HAP-1 (cell line): ENCODE measurements at places on chromosomes 16 and 17.

- no peak for DNase-seq
Observed at GRCh38 chr16:56848029-56848936, 16.7 kb upstream of the SLC12A3 start.

DNA sequence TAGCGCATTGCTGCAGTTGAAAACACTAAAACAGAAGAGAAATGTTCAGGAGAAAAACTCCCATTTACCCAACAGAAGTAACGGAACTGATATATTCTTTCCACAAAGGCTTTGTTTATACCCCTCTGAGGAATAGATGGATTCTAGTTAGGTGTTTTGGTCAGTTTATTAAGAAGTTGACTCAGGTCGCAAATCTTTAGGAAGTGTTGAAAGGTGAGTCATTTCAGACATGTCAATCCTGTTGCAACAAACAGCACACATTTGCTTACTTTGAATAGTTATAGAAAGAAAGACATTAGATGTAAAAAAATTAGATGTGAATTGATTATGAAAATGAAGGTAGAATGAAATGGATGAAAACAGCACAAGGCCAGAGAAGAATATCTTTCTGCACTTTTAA, 941.0 kb downstream of the KCNJ2 start:
- no peak for DNase-seq

DNA sequence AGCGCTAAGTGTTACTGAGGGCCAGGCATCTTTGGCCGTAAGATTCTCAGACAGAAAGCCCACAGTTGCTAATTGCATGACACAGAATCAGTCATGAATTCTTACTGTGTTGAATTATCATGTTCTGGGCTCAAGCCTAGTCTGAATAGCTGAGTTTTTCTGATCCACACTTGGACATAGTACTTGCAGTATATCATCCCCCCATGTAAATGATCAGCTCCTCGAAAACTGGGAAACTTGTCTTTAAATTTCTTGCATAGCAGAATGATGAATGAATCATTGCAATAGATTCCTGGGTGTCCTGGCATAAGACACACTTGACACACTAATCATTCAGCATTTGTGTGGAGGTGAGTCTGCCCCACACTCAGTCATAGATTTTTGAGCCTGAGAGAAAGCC, 2.2 kb downstream of the MLYCD start:
- no peak for DNase-seq

DNA sequence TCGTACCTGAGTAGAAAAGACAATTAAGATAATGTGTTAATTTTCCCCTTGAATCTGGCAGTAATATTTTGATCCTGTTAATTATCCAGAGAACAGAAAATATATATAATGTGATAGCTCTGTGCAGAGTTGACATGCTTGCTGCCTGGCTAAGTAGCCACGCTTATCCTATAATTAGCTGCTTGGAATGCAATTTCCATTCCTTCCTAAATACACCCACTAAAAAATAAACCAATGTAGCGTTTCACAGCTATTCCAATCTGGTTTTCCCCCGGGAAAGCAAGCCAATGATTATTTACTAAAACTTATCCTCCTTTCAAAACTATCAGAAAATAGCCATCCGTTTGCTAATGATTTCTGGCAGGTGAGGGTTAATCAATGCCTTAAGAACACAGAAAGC, 134.5 kb upstream of the IRX5 start:
- no peak for DNase-seq

DNA sequence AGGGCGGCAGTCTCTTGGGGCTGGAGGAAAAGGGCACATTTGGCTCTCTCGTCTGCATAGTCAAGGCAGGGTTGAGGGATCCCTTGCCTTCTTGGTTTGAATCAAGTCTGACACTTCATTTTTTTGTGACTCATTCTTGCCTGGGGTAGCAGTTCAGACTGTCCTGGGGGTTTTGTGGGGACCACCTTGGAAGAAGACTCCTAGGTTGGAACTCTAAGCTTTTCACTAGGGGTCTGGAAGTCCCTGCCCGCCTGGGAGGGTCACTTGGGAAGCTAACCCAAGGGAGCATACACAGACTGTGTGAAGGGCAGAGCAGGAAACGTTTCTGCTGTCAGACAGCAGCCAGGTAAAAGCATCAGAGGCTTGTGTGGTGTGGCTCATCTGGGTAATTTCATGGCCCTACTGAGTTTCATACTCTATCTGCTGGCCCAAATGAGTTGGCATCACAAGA, 11.3 kb downstream of the YPEL2 start:
- DNase-seq: no peak

- DNase-seq: peak; percentile 17
Observed at GRCh38 chr17:42221886-42222745, 27.8 kb upstream of the GHDC start.

DNA sequence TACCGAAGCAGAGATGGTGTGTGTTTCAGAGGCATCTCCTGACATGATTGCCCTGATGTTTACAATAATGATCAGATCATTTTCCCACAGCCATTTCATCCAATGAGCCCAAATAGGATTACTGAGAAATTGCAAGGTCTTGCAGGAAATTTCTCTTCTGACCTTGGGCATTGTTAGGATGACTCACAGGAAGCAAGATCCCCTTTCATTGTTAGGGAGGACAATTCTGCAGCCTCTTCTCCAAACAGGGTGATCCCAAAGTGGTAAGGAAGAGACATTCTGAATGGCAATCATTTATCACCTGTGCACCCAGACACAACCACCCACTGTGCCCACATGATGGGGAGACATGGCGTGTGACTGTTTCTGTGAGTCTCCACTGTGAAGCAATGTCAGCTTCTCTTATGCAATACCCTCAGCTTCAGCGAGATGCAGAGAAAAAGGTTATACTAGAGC, 306.7 kb upstream of the XYLT1 start:
- no peak for DNase-seq

DNA sequence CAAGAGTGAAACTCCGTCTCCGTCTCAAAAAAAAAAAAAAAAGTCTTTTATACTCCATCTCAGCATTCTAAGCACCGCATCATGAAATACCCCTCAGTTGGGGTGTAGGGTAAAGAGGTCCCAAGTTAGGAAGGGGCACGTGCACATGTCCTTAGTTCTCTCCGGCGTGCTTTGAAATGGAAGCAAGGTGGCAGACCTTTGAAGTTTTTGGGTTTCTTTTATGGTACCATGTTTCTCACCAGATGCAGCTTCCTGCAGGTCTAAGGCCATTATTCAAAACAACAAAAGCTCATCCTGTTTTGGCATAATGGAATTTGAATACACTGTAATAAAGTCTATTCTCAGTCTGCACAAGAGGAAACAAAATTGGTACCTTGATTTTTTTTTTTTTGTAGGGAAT, 9.6 kb downstream of the EMC8 start:
- no peak for DNase-seq

- no peak for DNase-seq
Observed at GRCh38 chr17:38416840-38417209, 11.4 kb upstream of the ARHGAP23 start.

- peak; percentile 95 for DNase-seq
Observed at GRCh38 chr17:50094243-50094752, 853 bp upstream of the PDK2 start.

GRCh38 chr17:58568044-58568799, 53.8 kb upstream of the MTMR4 start:
- DNase-seq: no peak

GRCh38 chr17:72878975-72879660, 213.4 kb downstream of the SLC39A11 start:
- DNase-seq: no peak

DNA sequence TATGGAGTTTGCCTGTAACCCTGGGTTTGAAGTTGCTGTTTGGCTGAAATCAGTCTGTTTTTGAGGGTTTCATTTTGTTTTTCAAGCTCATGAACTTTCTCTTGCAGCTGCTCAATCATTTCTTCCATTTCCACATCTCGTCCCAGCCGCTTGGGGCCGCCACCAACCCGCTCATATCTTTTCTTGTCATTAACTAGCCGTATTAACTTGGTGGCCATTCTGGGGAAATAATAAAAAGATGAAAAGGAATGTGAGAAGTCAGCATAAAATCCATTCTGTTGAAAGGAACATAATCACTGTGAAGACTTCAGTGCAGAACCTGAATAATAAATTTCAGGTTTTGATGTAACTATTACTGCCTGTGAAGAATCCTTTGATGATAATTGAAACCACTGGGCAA, 11.5 kb downstream of the RPGRIP1L start:
- peak; percentile 33 for DNase-seq

GRCh38 chr16:67040166-67040565, 11.2 kb downstream of the CBFB start:
- no peak for DNase-seq

GRCh38 chr16:48353565-48354163, 31.5 kb downstream of the SIAH1 start:
- peak; percentile 64 for DNase-seq

GRCh38 chr17:32331243-32332040, 10.5 kb downstream of the C17orf75 start:
- no peak for DNase-seq

DNA sequence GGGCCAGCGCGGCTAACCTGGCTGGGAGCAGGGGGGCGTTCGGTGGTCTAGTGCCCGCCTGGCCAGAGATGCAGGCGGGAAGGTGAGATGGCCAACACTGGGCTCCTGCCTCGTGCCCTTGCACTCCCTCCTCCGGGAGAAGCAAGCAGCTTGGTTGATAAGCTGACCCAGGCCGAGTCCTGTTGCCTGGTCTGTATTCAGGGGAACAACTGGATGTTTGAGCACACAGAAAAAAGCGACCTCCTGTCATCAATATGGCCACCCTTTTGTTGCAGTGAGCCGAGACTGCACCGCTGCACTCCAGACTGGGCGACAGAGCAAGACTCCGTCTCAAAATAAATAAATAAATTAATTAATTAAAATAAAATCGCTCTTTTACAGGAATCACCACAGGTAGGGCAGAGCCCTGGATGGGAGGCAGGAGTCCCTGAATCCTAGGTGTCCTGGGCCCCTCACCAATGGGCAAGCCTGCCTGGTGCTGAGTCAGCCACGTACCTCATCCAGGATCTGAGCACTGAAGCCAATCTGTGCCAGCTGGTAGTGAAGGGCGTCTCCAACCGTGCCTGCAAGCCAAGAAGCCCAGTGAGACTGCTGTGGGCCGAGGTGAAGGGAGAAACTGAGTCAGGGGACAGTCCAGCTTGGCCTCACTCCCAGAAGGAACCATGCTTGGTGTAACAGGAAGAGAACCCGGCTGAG, 31.8 kb downstream of the HASPIN start:
- DNase-seq: no peak

DNA sequence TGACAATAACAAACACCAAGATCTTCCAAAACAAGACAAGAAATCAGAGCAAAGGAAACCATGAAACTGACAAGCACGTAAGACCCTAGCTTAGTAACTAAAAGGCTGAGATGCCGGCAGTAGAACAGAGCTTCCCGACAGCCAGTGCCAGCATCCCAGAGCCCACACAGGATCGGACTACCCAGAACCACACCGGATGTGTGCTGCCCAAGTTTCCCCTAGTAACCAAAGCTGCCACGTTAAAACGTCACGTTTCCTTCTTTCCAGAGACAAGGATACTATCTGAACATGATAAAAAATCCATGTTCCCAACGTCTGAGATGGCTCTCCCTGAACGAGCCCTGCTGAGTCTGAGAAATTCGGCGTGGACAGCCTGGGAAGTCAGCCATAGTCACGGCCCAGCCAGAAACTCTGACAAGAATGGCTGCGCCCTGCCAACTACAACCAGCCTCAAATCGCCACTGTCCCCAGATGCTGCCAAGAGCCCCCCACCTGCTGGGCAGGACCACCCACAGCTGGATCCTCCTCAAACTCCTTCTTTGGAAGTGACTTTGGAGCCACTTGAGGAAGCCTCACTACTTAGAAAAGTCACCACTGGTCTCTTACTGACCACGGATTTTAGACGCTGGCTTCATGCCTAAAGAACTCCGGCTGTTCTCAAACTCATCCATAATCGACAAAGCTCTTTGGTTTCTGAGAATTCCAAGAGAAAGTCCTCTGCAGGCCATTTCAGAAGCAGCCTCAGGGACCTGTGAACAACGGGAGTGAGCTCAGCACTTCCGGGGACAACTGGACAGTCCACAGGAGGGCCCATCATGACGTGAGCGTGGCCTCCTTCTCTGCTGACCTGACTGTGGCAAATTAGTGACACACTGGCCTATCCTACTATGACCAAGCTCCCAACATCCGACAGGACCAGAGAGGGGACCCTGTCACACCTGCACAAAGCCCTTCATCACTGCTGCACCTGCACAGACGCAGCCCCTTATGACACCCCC, 16.7 kb downstream of the CCDC57 start:
- no peak for DNase-seq

- DNase-seq: no peak
Observed at GRCh38 chr16:24322106-24322505, 66.0 kb downstream of the CACNG3 start.

GRCh38 chr16:70252355-70252988, 732 bp upstream of the EXOSC6 start:
- peak; percentile 66 for DNase-seq

GRCh38 chr17:76353004-76353598, 615 bp downstream of the PRPSAP1 start:
- DNase-seq: peak; percentile 30

DNA sequence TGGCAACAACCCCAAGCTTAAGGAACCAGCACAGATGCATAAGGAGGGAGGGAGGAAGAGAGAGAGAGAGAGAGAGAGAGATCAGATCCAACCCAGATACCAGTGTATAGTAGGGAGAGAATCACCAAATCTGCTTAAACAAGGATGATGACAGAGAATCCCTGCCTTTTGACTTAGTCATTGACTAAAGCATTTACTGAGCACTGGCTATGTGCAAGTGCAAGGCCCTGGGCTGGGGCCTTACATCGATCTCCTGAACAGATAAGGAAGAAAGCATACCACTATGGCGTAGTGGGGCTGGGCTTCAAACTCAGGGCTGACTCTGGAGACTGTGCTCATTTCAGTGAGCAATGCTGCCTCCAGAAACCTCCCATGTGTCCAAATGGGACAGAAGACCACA, 15.8 kb downstream of the TSNAXIP1 start:
- DNase-seq: no peak

- no peak for DNase-seq
Observed at GRCh38 chr16:89150981-89151380, 20.6 kb upstream of the CDH15 start.

DNA sequence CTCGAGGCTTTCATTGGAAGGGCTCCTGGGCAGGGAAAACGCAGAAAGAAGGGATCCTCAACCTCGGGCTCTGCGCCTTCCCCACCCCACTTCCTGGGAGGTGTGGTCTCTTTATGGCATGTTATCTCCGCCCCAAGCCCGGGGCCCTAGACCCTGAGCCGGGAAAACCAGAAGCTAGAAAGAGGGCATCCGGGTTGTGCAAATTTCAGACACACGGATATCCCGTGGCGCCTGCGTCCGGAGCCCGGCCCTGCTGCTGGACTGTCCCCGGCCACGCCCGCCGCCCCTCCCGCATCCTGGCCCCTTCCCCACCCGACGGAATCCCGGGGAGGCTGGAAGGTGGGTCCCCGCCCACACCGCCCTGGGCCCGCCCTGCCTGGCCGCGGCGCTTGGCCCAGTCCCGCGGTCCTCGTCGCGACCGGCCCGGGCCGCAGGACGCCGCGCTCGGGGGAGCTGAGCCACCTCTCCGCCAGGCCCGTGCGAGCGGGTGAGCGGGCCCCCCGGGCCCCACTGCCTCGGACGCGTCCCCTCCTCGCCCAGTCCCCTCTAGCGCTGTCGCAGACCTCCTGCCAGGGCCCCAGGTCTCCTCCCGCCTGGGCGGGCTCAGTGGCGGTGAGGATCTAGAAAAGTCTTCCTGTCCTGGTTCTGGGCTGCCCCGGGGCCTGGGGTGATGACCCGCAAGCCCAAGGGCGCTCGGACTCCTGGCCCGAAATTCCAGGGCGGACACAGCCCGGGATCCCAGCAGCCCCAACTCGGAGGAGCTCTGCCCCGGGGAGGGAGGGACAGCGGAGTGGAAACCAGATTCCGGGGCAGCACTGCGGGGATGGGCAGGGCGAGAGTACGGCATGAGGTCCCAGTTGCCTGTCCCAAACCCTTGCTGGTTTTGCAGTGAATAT, at the start of gene SLC16A5:
Gene SLC16A5 (plus strand): TSS at position 397 of the 896 bp plus-strand sequence. CDS start 5,683 bp downstream, outside the sequence.
- peak; percentile 84 for DNase-seq
